CD4-positive, alpha-beta memory T cell (primary cell): ENCODE measurements at places on chromosomes 3 and 15.
A peak's percentile ranks its signal among the peaks of the same experiment; 100 is the strongest.

DNA sequence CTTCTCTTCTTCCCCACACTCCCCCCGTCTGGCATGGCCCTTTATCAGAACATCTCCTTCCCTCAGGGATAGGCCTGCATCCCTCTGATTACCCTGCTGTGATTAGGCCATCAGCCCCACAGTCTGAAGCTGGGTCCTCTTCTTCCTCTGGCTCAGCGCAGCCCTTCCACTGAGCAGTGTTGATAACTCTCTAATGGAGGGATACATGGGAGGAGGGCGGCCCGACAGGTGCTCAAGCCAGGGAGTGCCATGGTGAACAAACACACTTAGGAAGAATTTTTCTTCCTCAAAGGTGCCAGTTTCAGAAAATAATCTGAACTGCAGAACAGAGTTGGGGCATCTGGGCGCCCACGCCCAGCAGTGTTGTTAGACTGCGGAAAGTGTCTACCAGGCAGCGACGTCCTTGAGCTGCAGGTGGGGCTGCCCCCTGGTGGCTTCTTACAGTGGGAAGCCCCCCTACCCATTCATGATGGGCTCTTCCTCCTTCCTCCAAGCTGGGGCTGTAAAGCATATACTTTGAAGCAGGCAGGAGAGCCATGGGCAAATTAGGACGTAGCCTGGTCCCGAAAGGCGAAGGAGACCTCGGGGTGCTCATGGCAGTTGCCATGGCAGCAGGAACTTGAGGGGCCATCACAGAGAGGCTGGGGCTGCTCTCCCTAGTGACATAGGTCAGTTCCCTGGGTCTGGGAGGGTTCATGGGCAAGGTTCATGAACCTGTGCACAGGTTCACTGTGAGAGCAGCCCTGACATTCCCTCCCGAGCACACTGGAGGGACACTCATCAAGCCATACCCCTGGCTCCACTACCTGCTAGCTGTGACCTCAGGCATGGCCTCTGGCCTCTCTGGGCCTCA lies 33.2 kb upstream of the NR2C2 start:
- no peak for DNase-seq

DNA sequence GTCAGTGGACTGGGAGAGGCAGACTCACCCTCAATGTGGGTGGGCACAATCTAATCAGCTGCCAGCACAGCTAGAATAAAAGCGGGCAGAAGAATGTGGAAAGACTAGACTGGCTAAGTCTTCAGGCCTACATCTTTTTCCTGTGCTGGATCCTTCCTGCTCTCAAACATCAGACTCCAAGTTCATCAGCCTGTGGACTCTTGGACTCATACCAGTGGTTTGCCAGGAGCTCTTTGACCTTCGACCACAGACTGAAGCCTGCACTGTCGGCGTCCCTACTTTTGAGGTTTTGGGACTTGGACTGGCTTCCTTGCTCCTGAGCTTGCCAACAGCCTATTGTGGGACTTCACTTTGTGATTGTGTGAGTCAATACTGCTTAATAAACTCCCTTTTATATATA lies 68.0 kb downstream of the CNTN3 start:
- DNase-seq = no peak

GRCh38 chr15:57730876-57731275 lies 24.4 kb downstream of the POLR2M start:
- no peak for DNase-seq

GRCh38 chr3:56878074-56878473 lies 76.3 kb upstream of the ARHGEF3 start:
- DNase-seq = no peak

GRCh38 chr15:80609512-80609946 lies 85.6 kb upstream of the ABHD17C start:
- DNase-seq = no peak

- no peak for DNase-seq
Observed at GRCh38 chr3:9247941-9248521, 1.4 kb downstream of the SRGAP3 start.

GRCh38 chr3:9869955-9870354 lies 10.1 kb downstream of the CIDEC start:
- no peak for DNase-seq

DNA sequence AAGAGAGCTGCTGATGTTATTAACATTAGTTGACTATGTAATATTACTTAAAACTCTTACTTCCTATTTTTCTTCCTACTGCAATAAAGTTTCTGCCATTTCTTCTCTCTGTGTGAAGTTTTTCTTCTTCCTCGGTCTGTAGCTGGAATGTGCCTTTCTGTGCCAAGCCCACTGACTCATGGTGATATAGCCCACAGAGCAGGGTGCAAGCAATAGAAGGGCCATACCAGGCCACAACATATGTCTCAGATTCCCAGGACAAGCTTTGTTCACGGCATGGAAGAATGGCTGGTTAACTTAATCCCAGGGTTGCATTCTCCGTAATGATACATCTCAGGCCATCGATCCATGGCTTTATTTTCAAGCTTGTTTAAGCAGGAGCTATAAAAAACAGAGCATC lies 815.3 kb downstream of the TUSC7 start:
- no peak for DNase-seq

- DNase-seq = no peak
Observed at GRCh38 chr3:16419640-16420241, 93.8 kb downstream of the RFTN1 start.

GRCh38 chr3:113954091-113954685 lies 6.4 kb downstream of the ZDHHC23 start:
- no peak for DNase-seq

- no peak for DNase-seq
Observed at GRCh38 chr3:176769547-176770190, 427.6 kb downstream of the TBL1XR1 start.

- no peak for DNase-seq
Observed at GRCh38 chr3:12977117-12977808, 96.0 kb downstream of the IQSEC1 start.

GRCh38 chr3:43086460-43087165 lies 19.3 kb downstream of the POMGNT2 start:
- no peak for DNase-seq

GRCh38 chr3:134309987-134310700 lies 59.5 kb upstream of the RYK start:
- no peak for DNase-seq

DNA sequence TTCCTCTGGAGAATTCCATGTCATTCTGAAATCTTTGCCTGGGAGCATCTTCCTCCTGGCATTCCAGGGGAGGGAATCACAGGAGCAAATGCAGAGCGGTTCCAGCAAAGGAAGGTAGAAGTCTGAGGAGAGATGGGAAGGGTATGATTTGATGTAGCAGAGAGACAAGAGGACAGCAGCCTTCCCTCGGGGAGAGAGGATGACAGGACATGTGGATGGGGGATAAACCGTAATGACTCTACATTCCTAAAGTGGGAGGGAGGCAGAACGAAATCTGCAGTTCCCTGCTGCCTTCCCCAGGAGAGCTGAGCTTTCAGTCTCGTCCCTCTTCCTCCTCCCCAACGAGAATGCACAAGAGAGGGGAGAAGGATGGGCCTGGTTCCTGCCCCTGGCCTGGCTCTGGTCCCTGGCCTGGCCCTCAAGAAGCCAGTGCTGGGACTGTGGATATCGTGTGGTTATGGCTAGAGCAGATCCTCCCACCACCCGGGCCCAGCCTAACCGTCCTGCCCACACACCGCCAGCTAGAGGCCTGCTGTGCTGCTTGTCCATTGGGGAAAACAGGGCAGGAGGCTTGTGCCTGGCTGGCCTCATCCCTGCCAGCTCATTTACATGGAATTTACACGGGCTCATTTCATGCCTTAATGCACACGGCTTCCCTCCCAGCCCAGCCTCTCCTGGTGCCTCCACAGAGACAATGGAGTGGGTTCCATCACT lies 26.6 kb downstream of the SEMA7A start:
- no peak for DNase-seq

DNA sequence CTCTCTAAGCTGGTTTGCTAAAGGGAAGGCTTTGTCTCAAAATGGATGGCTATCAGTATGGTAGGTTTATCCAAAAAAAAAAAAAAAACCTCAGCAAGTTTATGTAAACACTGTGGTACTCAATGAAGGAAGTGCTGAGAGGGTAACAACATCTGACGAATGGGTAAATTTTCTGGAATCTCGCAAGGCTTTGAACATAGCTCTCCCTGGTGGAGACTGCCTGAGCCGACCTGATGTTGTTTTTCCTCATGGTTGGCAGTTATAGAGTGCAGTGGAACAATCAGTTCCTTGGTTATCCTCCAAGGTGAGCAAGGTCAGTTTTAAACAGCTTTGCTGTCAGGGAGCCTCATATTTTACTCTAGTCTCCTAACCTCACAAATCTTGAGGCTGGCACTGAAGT lies 94.6 kb downstream of the ZPLD1 start:
- no peak for DNase-seq

DNA sequence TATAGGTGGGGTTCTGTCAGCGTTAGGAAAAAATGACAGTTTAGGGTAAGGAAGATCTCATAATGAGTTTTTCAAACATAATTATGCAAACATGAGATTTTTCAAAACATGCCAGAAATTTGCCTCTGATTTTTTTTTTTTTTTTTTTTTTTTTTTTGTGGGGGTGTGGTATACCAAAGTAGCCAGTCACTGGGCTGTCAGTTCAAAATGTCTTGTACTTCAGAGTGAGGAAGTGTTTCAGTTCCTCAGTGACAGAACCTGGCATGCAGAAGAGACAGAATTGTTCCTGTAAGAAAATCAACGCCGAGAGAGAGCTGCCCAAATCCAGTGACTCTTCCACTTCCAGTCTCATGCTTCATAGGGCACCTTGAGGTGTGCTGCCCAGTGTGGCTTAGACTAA lies 9.7 kb downstream of the NCBP2 start:
- no peak for DNase-seq

- DNase-seq = no peak
Observed at GRCh38 chr3:111861391-111861790, 2.3 kb downstream of the PHLDB2 start.

DNA sequence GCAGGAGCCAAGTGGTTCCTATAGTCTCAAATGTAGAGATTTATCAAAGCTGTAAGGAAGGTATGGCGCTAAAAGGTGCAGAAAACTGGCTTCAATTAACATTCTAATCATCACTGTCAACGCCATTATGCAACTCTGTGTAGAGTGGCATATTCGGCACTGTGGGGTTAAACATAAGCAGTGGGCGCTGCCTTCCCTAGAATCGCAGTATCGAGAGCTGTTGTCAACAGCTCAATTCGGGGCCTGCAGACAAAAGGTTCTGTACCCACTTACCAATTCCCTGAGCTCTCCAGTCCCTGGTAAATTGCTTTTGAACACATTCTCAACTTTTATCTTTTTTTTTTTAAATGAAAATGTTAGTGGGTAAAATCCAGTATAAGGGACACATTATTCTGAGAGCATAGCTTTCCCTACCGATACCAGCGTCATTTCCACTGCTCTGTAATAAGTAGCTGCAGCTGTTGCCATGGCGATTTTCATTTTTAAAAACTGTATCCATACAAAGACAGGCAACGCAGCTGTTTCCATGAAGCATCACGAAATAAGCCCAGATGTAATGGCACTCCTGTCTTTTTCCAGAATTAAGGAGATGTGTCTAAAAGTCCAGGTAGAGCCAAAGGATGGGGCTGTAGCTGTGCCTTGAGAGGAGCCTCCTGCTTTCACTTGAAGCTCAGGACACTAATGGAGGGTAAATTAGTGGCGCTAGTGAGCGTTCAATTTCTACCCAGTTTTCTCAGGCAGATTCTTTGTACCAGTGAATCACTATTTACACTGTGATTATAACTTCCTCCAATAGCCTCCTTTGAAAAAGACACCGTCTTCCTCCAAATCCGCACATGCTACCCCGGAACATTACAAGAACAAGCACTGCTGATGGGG lies 250.3 kb downstream of the SLC9A9 start:
- DNase-seq = no peak

DNA sequence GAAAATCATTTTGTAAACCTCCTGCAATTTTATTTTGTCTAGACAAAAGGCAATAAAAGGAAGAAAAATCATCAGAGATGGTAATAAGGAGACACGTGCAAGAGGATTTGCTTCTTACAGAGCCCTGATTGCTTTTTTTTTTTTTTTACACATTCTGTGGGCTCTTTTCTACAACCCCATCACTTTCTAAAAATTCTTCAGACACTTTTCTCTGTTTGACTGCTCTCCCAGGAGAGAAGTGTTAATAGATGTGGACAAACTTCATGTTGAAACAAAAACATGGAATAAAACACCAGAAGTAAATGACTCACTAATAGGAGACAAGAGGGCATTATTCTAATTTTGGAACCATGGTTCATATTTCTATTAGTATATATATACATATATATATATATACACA lies 114.4 kb upstream of the TPRG1 start:
- no peak for DNase-seq

- peak; percentile 16 for DNase-seq
Observed at GRCh38 chr3:7800006-7800780, 701.4 kb upstream of the LMCD1 start.

- DNase-seq = no peak
Observed at GRCh38 chr3:58564456-58565160, 12.6 kb downstream of the FAM107A start.

GRCh38 chr3:114126461-114126860 lies 52.4 kb downstream of the DRD3 start:
- no peak for DNase-seq

DNA sequence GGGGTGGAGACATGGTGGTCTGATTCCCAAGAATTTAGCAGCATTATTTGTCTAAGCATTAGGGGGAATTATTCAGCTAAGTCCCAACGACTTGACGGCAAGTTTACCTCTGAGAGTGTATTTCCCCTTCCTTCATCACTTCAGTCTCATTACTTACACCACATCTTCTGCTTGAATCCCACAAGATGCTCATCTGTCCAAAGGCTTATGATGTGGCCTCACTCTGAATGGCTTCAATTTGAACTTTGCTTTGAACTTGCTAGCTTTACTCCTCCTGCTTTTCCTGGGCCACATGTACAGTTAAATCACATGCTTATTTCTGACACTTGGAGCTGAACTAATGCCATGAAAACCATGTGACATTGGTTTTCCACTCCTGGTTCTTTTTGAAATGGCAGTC lies 231.3 kb upstream of the SATB1 start:
- DNase-seq = no peak

- peak; percentile 49 for DNase-seq
Observed at GRCh38 chr3:71478568-71478967, 105.0 kb downstream of the FOXP1 start.

DNA sequence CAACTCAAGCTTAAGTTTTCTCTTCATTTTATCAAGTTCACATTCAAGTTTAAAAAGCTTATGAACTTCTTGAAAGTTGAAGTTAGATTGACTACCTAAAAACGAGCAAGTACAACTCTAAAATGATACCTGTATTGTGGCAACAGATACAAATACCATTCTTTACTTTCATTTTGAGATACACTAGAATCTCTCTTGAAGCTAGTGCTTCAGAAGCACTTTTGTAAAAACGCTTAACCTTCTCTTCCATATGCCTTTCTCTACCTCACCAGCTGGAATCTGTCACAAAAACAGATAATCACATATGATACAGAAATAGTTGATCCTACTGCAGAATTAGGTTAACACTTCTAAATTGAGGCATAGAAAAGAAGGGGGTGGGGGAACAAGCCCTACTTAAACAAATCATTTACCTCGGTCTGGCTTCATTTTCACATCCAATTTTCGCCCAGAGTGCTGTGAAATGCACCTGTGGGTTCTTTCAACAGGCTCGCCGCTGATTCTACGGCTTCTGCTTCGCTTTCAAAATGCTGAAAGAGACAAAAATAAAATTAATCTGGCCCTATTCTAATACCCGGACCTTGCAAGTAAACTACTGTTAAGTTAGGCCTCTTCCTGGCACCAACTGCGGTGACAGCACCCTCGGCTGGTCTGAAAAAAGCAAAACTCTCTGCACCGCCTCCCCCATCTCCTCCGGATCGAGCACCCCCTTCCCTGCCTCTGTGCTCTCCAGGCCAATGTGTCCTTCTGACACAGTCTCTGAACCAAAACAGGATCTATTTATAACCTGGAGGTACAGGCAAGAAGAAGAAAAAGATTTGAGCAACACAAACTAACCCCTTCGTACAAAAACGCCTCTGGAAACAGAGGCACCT lies 1.4 kb downstream of the ATOSA start:
- DNase-seq = peak; percentile 62

- DNase-seq = no peak
Observed at GRCh38 chr15:80733460-80733859, 38.4 kb downstream of the ABHD17C start.
